Activated CD4-positive, alpha-beta memory T cell treated with anti-CD3 and anti-CD28 coated beads, Interleukin-2, amount 10 ng/mL, durations not matched to agents 7 days and 5 days (primary cell): ENCODE measurements at places on chromosomes 7 and 10. TPM values are rescaled to one million over a fixed set of nuclear protein-coding genes. Genes with fewer than 3 reads are reported as not detected.

Gene NUPR2
- total RNA-seq, result not detected

Gene PAPOLB
- not detected for total RNA-seq

Gene TMEM236
- total RNA-seq, result 0.08 TPM

Gene POLR2J2
- 8.4 TPM for total RNA-seq

Gene ADRB1
- total RNA-seq, result 0.20 TPM

Gene PDZD7
- total RNA-seq, result 1.1 TPM

Gene TEX47
- not detected for total RNA-seq

Gene ADRA2A
- not detected for total RNA-seq

Gene TMEM229A
- total RNA-seq, result not detected

Gene MARCHF5
- total RNA-seq, result 28.5 TPM

Gene PLEKHS1
- 0.08 TPM for total RNA-seq

Gene GSTO2
- 0.88 TPM for total RNA-seq
